ENCODE measurements at places on chromosomes 3 and 15.

DNA sequence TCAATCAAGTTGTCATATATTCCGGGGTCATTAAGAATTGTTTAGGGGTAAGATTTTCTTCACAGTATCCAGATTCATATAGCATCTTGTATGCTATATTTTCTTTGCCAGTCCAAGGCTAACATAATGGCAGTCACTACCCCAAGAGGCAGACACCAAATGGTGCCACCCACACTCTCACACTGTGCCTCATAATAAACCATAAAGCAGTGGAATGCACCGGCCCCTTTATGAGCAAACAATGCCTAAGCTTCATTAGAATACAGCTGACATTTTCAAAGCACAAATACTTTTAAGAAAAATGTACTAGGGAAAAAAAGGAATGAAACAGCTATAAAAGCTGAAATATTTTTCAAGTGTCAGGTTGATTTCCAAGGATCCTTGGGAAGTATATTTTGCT, 121.6 kb downstream of the TFDP2 start:
- DNase-seq: peak; percentile 10

DNA sequence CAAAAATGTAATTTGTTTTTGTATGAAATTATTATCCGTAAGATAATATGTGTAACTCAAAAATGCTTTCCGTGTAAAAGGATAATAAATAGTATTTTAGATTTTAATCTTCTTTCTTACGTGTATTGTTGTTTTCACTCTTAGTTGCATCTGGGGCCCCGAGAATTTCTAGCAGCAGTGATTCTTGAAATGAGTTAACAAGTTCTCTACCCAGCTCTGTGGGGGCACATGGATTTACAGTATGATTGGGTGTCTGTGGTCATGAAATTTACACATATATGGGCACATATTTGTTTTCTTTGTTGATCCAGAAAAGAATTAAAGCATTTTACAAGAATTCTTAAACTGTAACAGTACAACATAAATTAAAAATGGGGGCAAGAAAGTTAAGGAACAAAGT, 145.9 kb upstream of the LRRFIP2 start:
- DNase-seq: no peak

GRCh38 chr15:53210653-53211052, 420.5 kb upstream of the ONECUT1 start:
- DNase-seq: no peak

- no peak for DNase-seq
These were observed 36.5 kb downstream of the OXNAD1 start for GRCh38 chr3:16301507-16301906.

DNA sequence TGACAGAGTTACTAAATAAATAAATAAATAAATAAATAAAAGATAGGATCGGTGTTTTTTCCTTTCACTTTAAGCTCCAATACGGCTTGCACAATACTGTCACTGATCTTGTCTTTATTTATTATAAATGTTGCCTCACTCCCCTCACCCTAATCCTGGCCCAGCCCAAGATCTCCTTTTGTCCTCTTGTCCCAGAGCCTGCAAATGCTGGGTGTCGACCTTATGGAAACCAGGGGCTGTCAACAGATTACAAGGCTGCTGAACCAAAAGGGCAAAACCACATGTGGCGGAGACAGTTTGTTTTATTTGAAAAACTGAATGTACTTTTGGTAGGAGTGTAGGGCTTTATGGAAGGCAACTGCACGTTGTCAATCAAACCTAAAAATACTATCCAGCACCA, 75.9 kb downstream of the RFTN1 start:
- no peak for DNase-seq

GRCh38 chr3:192857260-192857661, 60.4 kb downstream of the MB21D2 start:
- peak; percentile 34 for DNase-seq

All from GM04503 (cell line).